ENCODE measurements at places on chromosomes 13 and 19. TPM values are rescaled to one million over a fixed set of nuclear protein-coding genes. Genes with fewer than 3 reads are reported as not detected.

DNA sequence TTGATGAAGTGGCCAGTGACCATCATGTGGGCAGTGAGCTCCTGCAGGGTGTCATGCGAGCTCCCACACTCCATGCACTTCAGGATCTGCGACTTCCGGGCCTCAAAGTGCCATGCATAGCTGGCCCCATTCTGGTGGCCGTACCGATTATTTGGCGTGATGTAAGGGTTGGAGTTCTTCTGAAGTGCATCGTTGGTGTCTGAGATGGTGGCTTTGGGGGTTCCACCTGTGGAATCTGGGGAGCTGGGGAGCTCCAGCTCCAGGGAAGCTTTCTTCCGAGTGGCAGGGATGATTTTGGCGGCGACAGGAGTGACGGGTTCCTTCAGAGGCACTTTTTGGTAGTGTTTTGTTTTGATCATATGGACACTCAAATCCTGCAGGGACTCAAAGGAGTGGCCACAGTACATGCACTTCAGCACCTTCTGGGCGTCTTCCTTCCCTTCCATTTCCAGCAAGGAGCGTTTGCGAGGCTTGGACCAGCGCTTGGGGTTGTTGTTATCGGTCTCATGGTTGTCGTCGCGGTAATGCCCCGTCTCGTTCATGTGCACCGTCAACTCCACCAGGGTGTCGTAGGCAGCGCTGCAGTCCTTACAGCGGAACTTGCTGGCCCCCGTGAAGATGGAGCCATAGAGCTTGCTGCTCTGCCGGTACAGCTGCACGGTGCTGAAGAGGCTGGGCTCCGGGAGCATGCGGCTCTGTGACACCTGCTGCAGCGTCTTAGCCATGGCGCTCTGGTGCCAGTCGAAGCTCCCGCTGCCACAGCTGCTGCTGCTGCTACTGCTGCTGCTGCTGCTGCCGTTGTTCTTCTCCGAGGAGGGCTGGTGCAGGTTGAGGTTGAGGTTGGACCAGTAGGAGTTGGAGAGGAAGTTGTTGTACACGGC, 70.4 kb downstream of the TSHZ3 start:
- DNase-seq: no peak

DNA sequence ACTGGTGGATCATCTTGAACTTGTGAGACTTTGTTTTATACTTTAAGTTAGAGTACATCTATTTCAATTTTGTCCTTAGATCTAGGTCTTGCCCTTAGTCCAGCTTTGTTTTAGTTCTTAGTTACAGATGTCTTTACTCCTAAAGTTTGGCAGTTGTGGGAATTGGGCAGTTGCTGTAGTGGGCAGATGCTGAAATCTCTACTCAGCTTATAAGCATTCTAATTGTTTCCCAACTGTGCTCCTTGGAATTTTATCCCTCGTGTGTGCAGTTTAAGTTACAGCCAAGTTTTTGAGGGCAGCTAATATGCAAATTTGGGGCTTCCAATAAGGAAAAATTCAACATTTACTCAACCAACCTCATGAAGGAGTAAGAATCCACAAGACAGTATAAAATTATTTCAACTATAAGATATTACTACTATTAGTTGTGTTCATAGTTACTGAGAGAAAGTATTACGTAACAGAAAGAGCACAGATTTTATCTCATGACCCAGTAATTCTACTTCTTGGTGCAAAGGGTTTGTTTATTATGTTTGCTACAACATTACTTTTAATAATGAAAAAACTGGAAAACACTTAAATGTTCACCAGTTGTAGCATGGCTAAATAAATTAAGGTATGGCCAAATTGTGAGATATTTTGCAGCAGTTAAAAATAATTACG, 32.9 kb downstream of the CCDC122 start:
- DNase-seq: no peak

The TMEM145 gene
- total RNA-seq: 1.2 TPM

GRCh38 chr13:43170506-43170905, 147.1 kb downstream of the DNAJC15 start:
- no peak for DNase-seq

DNA sequence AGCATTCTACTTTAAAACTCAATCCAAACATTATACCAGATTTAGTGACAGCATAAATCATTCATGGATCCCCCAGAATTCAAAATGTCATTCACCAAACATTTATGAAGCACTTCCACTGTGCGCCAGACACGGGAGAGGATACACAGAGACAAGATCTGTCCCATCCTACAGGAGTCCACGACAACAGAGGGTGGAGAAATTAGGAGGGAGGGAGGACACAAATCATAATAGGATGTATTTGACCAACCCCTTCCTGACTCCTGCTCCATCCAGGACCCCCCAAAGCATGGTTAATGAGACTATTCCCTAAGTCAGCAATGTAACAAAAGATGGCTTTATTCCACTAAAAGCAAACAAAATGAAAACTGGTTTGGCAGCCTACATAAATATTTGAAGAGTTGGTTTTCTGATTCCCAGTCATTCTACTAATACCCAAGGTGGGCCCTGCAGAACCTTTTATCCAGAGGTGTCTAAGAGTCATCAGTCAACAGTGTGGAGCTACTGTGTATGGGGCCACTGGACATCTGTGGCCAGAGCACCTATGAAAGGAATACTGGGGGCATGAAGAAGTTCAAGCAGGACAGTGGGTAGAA, 62.8 kb upstream of the DOCK9 start:
- peak; percentile 18 for DNase-seq

The OR4F17 gene
- total RNA-seq: not detected

DNA sequence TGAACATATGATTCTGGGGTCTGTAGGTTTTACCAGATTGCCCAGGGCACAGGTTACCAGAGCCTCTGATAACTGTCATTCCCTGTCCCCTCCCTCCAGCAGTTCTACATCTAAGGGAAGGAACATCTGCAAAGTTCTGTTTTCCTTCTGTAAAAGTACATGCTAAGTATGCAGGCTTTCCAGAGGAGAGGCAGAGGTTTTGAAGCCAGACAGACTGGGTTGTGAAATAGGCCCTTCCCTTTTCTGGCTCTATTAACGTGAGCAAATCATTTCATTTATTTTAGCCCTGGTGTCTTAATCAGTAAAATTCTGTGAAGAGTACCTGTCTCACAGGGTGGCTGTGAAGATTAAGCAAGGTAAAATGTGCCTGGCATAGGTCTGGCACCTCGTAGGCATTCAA, 66.1 kb upstream of the C1QTNF9 start:
- no peak for DNase-seq

DNA sequence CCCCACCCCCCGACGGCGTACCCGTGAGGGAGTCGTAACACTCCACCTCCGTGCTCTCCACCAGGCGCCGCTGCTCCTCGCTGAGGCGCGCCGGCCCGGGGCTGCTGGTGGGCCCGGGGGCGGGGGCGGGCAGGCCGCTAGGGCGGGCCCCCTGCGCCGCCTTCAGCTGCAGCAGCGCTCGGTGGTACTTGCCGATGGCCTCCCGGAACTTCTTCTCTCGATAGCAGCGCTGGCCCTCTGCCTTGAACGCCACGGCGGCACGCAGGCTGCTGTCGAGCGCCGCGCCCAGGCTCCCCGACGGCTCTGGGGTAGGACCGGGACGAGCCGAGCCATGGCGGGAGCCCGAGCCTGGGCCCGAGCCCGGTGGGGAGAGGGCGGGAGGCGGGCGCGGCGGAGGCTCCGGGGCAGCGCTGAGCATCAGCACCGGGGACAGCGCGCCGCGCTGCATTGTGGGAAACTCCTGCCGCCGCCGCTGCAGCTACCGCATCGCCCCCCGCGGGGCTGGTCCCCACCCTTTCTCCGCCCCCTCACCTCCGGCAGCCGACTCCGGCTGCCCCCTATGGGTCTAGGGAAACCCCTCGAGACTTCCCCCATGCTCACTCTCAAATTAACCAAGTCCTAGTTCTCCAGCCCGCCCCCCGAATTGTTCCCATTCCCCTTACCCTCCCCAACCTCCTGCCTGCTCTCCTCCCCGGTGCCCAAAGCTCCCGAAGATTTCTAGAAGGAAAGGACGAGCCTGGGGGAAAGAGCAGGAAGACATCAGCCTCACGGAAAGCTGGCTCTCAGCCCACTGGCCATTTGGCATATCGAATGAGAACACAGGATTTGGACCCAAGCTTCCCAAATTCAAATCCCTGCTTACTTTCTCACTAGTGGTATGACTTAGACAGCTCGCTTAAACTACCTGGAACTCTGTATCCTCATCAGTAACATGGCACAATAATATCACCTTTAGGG, at the start of gene TTC9B:
Gene TTC9B (minus strand): TSS at position 451 of the 957 bp plus-strand sequence. CDS start 3 bp downstream, at position 448.
- DNase-seq: no peak

- no peak for DNase-seq
These were observed 5.7 kb downstream of the ERF start for GRCh38 chr19:42249149-42249750.

The TUBA3C gene
- total RNA-seq: not detected

The ZNF253 gene
- 4.2 TPM for total RNA-seq

The SGCG gene
- not detected for total RNA-seq

The CBARP gene
- total RNA-seq: 1.9 TPM

DNA sequence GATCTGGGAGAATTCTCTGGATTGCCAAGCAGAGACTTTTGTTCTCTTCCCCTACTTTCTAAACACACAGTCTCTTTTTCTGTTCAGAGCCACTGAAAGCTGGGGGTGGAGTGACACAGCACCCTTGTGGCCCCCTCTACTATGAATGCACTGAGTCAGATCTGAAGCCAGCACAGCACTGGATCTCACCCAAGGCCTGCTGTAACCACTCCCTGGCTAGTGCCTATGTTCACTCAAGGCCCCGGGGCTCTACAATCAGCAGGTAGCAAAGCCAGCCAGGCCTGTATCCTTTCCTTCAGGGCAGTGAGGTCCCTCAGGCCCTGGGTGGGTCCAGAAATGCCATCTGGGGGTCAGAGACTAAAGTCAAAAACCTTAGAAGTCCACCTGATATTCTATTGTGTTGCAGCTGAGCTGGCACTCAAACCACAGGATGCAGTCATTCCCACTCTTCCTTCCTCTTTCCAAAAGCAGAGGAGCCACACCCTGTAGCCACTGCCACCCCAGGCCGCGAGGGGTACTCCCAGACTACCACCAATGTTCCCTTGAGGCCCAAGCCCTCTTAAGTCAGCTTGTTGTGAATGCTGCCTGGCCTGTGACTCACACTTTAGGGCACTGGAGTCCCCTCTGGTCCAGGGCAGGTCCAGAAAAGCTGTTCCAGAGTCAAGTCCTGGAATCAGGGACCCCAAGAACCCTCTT, 110.1 kb upstream of the RXFP2 start:
- DNase-seq: no peak

DNA sequence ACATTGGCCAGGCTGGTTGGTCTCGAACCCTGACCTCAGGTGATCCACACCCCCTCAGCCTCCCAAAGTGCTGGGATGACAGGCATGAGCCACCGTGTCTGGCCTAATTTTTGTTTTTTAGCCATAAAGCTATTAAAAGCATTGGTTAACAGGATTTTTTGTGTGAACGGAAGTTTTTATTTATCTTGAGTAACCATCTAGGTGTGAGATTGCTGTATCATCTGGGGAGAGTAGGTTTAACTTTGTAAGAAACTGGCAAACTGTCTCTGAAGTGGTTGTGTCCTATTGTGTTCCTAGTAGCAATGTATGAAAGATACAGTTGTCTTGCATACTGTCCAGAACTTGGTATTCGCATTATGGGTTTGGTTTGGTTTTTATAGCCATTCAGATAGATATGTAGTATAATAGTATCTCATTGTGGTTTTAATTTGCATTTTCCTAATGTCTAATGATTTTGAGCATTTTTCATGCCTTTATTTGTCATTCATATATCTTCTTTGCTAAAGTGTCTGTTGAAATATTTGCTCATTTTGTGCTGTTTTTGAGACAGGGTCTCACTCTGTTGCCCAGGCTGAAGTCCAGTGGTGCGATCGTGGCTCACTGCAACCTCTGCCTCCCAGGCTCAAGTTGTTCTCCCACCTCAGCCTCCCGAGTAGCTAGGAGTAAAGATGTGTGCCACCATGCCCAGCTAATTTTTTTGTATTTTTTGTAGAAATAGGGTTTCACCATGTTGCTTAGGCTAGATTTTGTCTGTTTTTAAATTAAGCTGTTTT, 13.5 kb upstream of the PLEKHF1 start:
- no peak for DNase-seq

GRCh38 chr19:5093297-5093928, 124.5 kb downstream of the KDM4B start:
- no peak for DNase-seq

The OR7C1 gene
- not detected for total RNA-seq

- no peak for DNase-seq
These were observed 66.7 kb downstream of the RFC3 start for GRCh38 chr13:33884531-33885220.

GRCh38 chr19:39413911-39414608, 1.6 kb downstream of the PLEKHG2 start:
- peak; percentile 26 for DNase-seq

The TNFSF9 gene
- total RNA-seq: 11.2 TPM

DNA sequence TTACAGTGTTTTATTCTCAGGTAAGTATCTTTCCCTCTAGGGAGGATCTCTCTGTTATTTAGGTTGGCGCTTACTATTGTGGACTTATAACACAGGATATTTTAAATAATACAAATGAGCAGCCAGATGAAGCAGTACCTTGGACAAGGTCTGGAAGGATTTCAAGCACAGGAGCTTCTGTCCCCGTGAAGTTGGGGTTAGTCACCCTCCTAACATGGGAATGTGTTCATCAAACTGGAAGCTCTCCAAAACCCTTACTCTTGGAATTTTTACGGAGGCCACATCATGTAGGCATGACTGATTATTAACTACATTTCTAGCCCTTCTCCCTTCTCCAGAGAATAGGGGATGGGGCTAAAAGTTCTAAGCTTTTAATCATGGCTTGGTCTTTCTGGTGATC, 38.3 kb upstream of the SPRY2 start:
- no peak for DNase-seq

DNA sequence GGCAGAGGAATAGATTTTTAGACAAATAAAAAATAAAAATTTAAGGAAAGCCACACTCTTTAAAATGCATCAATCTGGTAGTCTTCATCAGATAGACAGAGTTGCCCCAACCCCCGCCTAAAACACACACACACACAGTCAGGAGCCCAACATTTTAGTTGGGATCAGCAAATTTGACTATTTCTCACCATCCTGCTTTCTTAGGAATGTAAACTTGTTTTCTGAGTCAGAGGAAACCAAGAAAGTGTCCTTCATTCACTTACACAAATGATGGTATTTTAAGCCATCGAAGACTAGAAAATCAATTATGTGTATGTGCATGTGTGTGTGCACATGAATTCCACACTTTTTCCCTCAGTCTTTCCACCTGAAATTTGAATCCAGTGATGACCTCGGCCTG, 1657.5 kb downstream of the SLITRK1 start:
- no peak for DNase-seq

- DNase-seq: no peak
These were observed 40.3 kb upstream of the TFDP1 start for GRCh38 chr13:113544071-113544891.

- no peak for DNase-seq
These were observed 47.9 kb upstream of the TMTC4 start for GRCh38 chr13:100722517-100722916.

The PDE4C gene
- 2.2 TPM for total RNA-seq

- DNase-seq: no peak
These were observed 9.9 kb downstream of the KANK2 start for GRCh38 chr19:11187441-11187840.

GRCh38 chr13:70964124-70964523, 855.9 kb upstream of the KLHL1 start:
- no peak for DNase-seq

- peak; percentile 46 for DNase-seq
These were observed 6.8 kb downstream of the RPS11 start for GRCh38 chr19:49502866-49503581.

- no peak for DNase-seq
These were observed 160.4 kb upstream of the PCDH9 start for GRCh38 chr13:67390462-67391086.

GRCh38 chr19:10184636-10185035, 10.1 kb downstream of the DNMT1 start:
- peak; percentile 74 for DNase-seq

- DNase-seq: no peak
These were observed 4.7 kb downstream of the ZNF317 start for GRCh38 chr19:9144920-9145319.

The CLIP3 gene
- 4.2 TPM for total RNA-seq

Data from PC-9 (cell line).